ENCODE measurements at places on chromosomes 7 and 10. TPM values are rescaled to one million over a fixed set of nuclear protein-coding genes. Genes with fewer than 3 reads are reported as not detected.

- no peak for DNase-seq
Observed at GRCh38 chr7:98322331-98323270, 41.1 kb downstream of the BRI3 start.

GRCh38 chr7:128011131-128011661 lies 20.0 kb downstream of the LRRC4 start:
- no peak for DNase-seq

NRF1 gene
- 37.6 TPM for total RNA-seq

ENO4 gene
- not detected for total RNA-seq

DNA sequence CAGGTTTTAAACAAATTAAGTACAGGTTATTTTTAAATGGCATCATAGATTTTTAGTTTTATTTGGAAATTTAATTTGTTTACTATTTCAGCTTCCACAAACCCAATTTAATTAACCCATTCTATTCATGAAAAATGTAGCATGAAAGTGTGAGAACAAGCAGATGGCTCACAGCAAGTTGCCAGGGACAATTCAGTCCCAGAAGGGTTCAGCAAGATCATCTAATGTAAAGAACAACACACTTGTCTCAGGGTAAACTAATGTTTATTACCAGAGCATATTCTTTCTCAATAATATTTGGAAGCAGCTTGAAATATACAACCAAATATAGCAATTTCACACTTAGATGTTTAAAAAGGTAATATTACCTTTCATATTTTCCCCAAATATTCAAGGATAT lies 166.9 kb upstream of the SLC13A1 start:
- DNase-seq = no peak

CAMK2B gene
- 2.8 TPM for total RNA-seq

GRCh38 chr10:133254421-133255120 lies 16.9 kb downstream of the VENTX start:
- no peak for DNase-seq

- no peak for DNase-seq
Observed at GRCh38 chr7:107321611-107322010, 148.2 kb upstream of the GPR22 start.

GRCh38 chr10:72550239-72550638 lies 75.6 kb downstream of the MICU1 start:
- DNase-seq = no peak

DNA sequence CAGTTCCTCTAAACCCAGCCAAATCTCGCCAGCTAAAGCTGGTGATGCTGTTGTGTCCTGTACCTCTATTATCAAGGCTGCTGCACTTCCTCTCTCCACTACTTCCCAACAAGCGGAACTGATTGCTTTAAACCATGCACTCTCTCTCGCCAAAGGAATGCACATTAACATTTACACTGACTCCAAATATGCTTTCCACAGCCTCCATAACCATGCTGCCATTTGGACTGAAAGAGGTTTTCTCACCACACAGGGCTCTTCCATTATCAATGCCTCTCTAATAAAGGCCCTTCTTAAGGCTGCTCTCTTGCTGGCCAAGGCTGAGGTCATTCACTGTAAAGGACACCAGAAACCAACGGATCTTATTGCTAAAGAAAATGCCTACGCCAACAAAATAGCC lies 11.4 kb upstream of the LRRC61 start:
- DNase-seq = no peak

SLIT1 gene
- 0.14 TPM for total RNA-seq

- no peak for DNase-seq
Observed at GRCh38 chr7:66539902-66540375, 88.7 kb upstream of the KCTD7 start.

- no peak for DNase-seq
Observed at GRCh38 chr10:111211241-111211640, 134.4 kb downstream of the ADRA2A start.

DNA sequence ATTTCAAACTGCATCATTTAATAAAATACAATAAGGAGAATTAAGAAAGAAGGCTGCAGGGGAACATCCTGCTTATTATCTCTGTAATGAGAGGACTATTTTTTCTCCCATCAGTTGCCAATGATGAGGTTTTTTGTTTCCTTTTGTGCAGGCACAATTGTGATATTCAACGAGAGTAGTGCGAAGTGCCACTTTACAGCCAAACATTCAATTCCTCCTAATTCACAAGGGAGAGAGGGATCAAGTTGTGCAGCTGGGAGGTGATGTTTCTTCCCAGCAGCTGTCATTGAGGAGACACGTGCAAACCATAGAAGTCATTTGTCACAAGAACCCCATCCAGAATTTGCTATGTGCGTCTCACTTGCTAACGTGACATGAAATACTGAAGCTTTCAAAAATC lies 81.6 kb upstream of the ICA1 start:
- DNase-seq = no peak

- no peak for DNase-seq
Observed at GRCh38 chr10:7477538-7478334, 66.9 kb upstream of the SFMBT2 start.

SYCE1 gene
- total RNA-seq = 1.8 TPM

DNA sequence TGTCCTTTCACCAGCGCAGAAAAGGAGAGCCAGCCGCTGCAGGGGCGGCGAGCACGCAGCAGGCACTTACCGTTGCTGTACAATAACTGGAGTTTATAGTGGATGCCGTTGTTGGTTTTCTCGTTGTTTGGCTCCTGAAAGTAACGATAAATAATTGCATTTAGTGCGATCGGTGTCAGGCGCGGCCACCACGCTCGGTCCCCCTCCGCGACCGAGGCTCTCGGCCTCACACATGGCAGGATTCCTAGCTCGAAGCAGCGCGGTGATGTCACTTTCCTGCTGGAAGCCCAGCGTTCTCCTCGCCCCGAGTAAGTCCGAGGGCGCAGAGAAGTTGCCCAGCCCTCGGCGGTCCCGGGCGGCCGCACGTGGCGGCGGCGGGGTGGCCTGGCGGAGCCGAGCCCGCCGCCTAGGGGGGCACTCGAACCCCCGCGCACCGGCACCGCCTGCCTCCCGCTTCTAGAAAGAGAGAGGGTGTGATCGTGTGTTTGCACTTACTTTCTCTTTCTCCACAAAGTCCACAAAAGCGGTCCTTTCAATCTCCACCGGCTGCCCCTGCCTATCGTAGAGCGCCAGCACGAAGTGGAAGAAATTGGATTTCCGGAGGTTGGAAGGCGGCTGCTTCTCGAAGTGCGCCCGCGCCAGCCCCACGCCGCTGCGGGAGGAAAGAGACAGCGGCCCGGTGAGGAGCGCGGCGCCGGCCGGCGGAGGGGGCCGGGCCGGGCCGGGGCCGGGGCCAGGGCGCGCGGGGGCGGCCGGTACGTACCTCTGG lies 1.0 kb downstream of the EBF3 start:
- no peak for DNase-seq

- DNase-seq = no peak
Observed at GRCh38 chr10:79149662-79150443, 81.1 kb downstream of the ZMIZ1 start.

- no peak for DNase-seq
Observed at GRCh38 chr10:104274762-104275721, 6.1 kb downstream of the GSTO2 start.

TAC1 gene
- 20.7 TPM for total RNA-seq

GRCh38 chr10:107616031-107616430 lies 451.5 kb upstream of the SORCS1 start:
- no peak for DNase-seq

DNA sequence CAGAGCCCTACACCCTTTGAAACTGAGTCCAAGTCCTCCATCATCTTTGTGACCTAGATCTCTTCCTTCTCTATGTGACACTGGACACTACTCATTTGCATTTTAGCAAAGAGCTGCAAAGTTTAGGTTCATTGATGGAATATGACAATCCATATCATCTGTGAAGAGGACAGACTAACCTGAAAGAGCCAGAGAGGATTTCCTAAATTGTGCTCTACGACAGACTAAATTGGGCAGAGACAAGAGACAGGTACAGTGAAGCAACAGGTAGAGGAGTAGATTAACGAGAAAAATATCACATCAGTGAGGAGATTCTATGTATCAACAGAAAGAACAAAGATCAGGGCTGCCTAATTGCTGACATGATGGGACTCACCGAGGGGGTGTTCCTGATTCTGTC lies at the start of gene TAS2R3:
Gene TAS2R3, plus strand, starts transcription at position 301 of the 400 bp plus-strand sequence. Its CDS starts 62 bp downstream, at position 363.
- DNase-seq = no peak

DNA sequence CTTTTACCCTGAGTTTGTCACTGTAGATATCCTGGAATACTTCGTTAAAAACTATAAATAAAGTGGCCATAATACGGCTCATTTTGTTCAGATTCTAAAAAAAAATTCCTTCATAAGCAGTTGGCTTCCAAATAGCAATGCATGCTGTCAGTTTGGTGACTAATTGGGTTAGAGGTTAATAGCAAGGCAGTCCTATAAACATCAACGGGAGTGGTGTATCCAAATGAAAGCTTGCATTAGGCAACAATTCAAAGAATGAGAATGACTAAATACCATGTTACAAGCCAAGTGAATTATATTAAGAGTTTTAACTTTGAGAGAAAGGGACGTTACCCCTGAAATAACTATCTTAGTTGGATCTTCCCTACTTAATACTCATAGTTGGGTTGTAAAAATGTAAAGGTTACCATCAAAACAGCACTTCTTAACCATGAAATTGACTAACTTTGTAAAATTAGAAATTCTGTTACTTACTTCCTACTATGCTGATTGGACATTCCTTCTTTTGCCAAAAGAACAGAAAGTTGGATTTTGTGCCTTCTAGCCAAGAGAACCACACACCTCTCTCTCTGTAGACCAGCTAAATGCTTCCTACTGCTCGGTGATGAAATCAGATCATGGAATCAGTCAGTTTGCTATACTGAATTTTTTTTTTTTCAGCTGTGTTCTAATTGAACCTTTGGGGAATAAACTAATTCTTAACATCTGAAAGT lies 98.0 kb downstream of the KAT6B start:
- DNase-seq = no peak

- no peak for DNase-seq
Observed at GRCh38 chr7:3188946-3189345, 112.1 kb upstream of the SDK1 start.

DNA sequence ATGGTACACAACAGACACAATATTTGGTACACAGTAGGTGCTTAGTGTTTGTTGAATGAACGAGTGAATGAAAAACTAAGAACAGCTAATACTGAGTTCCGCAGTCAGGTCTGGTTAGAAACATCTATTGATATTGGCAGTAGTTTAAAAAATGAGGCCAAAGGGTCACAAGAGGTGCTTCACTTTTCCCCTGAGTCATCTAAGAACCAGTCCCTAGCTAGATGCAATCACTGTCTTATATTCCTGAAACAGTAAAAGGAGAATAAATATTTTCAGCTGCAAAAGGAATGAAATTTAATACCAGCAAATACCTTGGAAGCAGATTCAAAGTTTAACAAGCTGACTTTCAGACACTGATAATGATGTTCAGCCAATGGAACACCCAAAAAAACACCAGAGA lies 54.5 kb downstream of the SCRN1 start:
- DNase-seq = no peak

NPY gene
- not detected for total RNA-seq

GRCh38 chr7:112147793-112148361 lies 58.3 kb downstream of the DOCK4 start:
- DNase-seq = no peak

DNA sequence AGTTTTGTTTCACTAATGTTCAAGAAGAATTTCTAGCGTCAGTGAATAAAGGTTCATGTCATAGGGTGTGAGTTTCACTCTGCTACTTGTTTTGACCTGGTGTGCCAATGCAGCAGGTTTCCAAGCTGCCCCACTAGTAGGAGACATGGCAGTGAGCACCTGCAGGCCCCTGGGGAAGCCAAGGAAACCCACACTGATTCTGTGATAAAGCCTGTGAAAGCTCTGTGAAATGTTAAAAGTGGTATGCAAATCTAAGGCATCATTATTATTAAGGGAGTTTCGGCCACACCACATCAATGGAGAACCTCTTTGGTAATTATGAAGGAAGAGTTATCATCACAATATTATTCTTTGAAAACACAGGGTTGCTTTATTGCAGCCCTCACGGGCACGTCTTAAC lies 46.4 kb downstream of the ABCB5 start:
- no peak for DNase-seq

DNA sequence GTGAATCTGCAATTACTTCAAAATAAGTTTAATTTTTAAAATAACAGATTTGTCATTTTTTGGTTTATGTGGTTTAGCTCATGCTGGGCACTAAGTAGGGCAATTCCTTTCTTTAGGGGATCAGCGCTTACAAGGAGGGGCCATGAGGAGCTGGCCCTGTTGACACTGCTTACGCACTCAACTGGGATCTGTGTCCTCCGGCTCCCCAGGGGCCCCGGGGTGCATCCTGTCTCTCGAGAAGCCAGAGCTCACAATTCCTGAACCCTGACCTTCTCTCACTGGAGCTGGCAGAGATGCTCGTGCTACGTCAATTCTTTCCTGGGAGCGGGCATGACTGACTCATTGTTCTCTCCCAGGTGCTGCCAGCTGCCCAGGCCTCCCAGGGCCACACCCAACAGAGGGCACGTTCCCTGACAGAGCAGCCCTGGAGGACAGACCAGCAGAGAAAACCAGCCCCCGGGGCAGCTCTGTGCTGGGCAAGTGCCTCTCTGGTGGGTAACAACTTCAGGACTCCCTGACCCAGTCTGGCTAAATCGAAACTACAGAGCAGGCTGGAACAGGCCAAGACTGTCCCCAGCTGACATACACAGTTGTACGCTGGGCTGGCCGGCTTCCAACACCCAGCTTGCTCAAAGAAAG lies 36.8 kb downstream of the CTBP2 start:
- peak; percentile 57 for DNase-seq

GRCh38 chr10:99809931-99810615 lies 27.6 kb downstream of the ABCC2 start:
- no peak for DNase-seq

SOSTDC1 gene
- total RNA-seq = 0.63 TPM

DNA sequence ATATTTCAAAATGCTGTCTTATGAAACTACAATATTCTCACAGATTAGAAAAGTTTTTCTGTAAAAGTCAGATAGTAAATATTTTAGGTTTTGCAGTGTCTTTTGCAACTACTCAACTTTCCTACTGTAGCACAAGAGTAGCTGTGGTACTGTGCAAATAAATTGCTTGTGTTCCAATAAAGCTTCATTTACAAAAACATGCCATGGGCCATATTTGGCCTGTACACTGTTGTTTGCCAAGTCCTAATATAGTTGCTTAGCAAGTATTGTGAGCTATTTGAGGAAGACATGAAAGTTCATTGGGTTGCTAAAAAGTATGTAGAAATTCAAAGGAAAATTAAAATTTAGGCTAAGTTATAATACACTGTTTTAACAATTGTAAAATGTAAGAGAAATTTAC lies 80.0 kb downstream of the TFPI2 start:
- DNase-seq = no peak

LIPM gene
- not detected for total RNA-seq

Data from thoracic aorta (tissue), 2 donors.